Esophagus muscularis mucosa (tissue), 4 donors: ENCODE measurements at places on chromosomes 3 and 15. TPM values are rescaled to one million over a fixed set of nuclear protein-coding genes. Genes with fewer than 3 reads are reported as not detected.

The DUOX1 gene
- total RNA-seq: 0.33 TPM

The CPN2 gene
- not detected for total RNA-seq

The CD47 gene
- 44.3 TPM for total RNA-seq

The GHRL gene
- not detected for total RNA-seq

The MASP1 gene
- 3.3 TPM for total RNA-seq

- peak overlapping the region; percentile 20 for H3K4me3 ChIP-seq
- peaks cover 100% of the 10 kb centered on the region for H3K4me1 ChIP-seq
- H3K27ac ChIP-seq: peak overlapping the region; percentile 86
- no peak for DNase-seq
- H3K27me3 ChIP-seq: no peaks in the 10 kb centered on the region
Measured at GRCh38 chr15:67137951-67138848, 72.8 kb downstream of the SMAD3 start.

DNA sequence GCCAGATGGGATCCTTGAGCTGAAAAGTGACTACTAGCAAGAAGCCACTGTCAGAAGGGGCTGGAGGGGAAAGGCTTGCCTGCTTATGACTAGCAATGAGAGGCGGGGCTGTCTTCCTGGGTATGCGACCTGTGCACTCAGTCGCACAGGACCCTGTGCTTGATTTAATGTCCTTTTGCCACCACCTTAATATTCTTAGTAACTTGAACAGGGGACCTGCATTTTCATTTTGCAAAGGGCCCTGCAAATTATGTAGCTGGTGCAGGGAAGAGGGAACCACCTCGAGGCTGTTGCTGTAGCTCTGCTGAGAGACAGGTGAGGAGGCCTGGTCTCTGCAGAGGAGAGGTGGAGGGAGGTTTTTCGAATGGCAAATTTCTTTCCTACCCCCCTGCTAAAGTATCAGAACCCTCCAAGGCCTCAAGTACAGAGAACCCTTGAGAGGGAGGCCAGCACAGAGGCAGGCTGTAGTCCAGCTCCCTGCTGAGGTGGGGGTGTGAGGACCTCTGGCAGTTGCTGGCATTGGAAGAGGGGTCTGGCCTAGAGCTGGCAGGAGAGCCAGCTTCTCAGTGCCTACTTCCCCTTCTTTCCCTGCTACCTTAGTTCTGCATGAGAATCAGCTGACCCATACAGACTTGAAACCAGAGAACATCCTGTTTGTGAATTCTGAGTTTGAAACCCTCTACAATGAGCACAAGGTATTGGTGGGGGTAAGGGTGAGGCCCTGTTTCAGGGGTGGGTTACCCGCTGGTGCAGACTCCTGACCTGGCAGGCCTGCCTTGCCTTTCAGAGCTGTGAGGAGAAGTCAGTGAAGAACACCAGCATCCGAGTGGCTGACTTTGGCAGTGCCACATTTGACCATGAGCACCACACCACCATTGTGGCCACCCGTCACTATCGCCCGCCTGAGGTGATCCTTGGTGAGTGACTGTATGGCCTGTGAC is 11.4 kb downstream of the CLK3 start:
- no peak overlapping the region for H3K4me3 ChIP-seq
- no peaks in the 10 kb centered on the region for H3K4me1 ChIP-seq
- peaks cover 100% of the 10 kb centered on the region for H3K36me3 ChIP-seq
- H3K27ac ChIP-seq: no peak overlapping the region

DNA sequence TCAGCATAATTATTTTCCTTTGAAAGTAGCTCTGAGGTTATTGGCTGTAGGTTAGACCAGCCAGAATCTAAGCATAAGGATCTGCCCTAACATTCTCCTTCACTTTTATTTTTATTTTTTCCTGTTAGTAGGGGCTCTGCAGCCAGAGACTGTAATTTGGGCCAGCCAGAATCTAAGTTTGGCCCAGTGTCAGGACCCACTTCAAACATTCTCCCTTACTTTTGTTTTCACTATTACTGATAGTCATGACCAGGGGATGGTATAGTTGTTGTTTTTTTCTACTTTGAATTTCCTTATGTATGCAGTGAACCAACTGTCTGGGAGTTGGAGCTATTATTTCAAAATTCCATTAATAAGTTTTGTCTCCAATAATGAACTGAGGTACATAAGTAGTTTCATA is 121.0 kb upstream of the MBNL1 start:
- H3K4me1 ChIP-seq: no peaks in the 10 kb centered on the region
- H3K27ac ChIP-seq: no peak overlapping the region
- no peak overlapping the region for H3K4me3 ChIP-seq
- H3K27me3 ChIP-seq: no peaks in the 10 kb centered on the region
- no peak for DNase-seq
- H3K36me3 ChIP-seq: no peaks in the 10 kb centered on the region

GRCh38 chr15:84783493-84784251 is 33.5 kb upstream of the ALPK3 start:
- peaks cover 47% of the 10 kb centered on the region for H3K4me1 ChIP-seq
- H3K27ac ChIP-seq: no peak overlapping the region
- H3K4me3 ChIP-seq: no peak overlapping the region
- no peaks in the 10 kb centered on the region for H3K27me3 ChIP-seq
- H3K36me3 ChIP-seq: peaks cover 52% of the 10 kb centered on the region

DNA sequence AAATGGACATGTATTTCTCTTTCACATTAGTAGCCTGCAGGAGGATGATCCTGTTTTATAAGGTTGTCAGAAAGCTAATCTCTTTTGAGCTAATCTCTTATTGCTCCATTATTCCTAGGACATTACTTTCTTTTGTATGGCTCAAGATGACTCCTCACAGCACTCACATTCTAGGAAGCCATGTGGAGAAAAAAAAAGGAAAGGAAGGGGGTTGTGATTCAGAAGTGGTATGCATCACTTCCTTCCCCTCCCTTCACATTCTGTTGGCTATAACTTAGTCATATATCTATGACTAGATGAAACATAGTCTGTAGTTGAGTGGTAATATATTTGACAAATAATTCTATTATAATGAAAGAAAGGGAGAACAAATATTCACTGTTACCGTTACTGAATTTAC is 168.8 kb upstream of the TTC14 start:
- H3K27me3 ChIP-seq: no peaks in the 10 kb centered on the region
- no peak for DNase-seq
- no peaks in the 10 kb centered on the region for H3K36me3 ChIP-seq
- no peaks in the 10 kb centered on the region for H3K4me1 ChIP-seq
- H3K4me3 ChIP-seq: no peak overlapping the region
- no peak overlapping the region for H3K27ac ChIP-seq

- H3K4me1 ChIP-seq: peaks cover 15% of the 10 kb centered on the region
- DNase-seq: no peak
- no peak overlapping the region for H3K27ac ChIP-seq
- H3K36me3 ChIP-seq: no peaks in the 10 kb centered on the region
- no peak overlapping the region for H3K4me3 ChIP-seq
Measured at GRCh38 chr3:125152951-125153350, 59.6 kb downstream of the SLC12A8 start.

- H3K4me3 ChIP-seq: no peak overlapping the region
- no peaks in the 10 kb centered on the region for H3K27me3 ChIP-seq
- H3K27ac ChIP-seq: peak overlapping the region; percentile 71
- peaks cover 50% of the 10 kb centered on the region for H3K36me3 ChIP-seq
- DNase-seq: peak; percentile 93
Measured at GRCh38 chr15:81312790-81313543, 11.0 kb downstream of the STARD5 start.
